ENCODE measurements at places on chromosomes 4 and X. TPM values are rescaled to one million over a fixed set of nuclear protein-coding genes. Genes with fewer than 3 reads are reported as not detected.

Gene IQSEC2
- 3.1 TPM for total RNA-seq

Gene C4orf36
- total RNA-seq: not detected

Gene GPR50
- not detected for total RNA-seq

Gene TKTL2
- total RNA-seq: not detected

Gene NUP62CL
- total RNA-seq: not detected

Gene CYTL1
- 30.6 TPM for total RNA-seq

Gene SSX2
- total RNA-seq: not detected

Gene PNMA5
- not detected for total RNA-seq

Gene ESX1
- not detected for total RNA-seq

Gene SPANXN5
- total RNA-seq: not detected

Measured in endothelial cell of coronary artery (primary cell).